ENCODE measurements at places on chromosomes 11 and 22. TPM values are rescaled to one million over a fixed set of nuclear protein-coding genes. Genes with fewer than 3 reads are reported as not detected.

CEND1 gene
- total RNA-seq: 0.20 TPM

NECTIN1 gene
- 13.9 TPM for total RNA-seq

MS4A6E gene
- not detected for total RNA-seq

MB gene
- not detected for total RNA-seq

VPREB3 gene
- not detected for total RNA-seq
